ENCODE measurements at places on chromosomes 7 and 10.
A peak's percentile ranks its signal among the peaks of the same experiment; 100 is the strongest.

GRCh38 chr7:69398986-69399385 is 199.3 kb upstream of the AUTS2 start:
- DNase-seq, result no peak

DNA sequence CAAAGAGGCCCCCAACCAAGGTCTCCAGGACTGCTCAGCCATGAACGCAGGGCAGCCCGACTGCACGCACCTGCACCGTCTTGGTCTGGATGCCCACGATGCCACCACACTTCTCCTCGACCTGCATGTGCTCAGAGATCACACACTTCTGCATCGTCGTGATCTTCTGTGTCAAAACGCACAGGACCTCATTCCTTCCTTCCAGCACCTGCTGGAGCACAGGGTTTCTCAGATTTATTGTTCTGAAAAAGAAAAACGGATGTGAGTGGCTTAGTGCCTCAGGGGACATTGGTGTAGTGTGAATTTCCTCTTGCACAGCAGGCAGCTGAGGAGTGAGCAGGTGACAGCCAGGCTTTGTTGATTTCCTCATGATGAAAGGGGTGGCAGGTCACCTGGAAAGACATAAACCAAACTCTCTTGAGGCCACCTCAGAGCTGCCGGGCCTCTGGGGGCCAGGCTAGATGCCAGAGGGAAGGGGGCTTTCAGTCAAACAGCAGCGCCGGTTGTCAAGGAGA is 38.2 kb downstream of the GSDME start:
- DNase-seq, result no peak

- DNase-seq, result no peak
These were observed 134.7 kb upstream of the RHOBTB1 start for GRCh38 chr10:61078542-61079275.

DNA sequence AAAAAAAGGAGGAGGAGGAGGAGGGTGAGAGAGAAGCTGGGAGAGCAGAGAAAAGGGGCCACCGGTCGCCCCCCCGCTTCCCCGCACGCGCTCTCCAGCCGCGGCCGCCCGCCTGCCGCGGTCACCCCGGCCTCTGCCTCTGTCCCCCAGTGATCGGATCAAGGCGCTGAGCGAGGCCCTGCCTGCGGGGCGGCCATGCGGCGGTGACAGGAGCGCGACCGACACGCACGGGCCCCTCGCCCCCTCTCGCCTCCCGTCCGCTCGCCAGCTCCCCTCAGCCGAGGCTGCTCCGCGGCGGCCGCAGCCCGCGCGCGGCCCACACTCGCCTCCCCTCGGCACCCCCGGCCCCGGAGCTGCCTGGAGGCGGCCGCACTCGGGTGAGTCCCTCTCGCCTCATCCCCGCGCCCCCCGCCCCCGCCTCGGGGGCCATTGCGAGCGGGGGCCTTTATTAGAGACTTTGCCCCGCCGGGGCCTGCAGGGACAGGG is at the start of gene GTF2I:
Gene GTF2I (plus strand): TSS at position 27 of the 486 bp plus-strand sequence. CDS start 31,411 bp downstream, outside the sequence.
- no peak for DNase-seq

GRCh38 chr7:102306916-102307677 is 20.4 kb downstream of the SH2B2 start:
- peak; percentile 95 for DNase-seq

- DNase-seq, result no peak
These were observed 700.2 kb downstream of the TYW1 start for GRCh38 chr7:67696878-67697277.

DNA sequence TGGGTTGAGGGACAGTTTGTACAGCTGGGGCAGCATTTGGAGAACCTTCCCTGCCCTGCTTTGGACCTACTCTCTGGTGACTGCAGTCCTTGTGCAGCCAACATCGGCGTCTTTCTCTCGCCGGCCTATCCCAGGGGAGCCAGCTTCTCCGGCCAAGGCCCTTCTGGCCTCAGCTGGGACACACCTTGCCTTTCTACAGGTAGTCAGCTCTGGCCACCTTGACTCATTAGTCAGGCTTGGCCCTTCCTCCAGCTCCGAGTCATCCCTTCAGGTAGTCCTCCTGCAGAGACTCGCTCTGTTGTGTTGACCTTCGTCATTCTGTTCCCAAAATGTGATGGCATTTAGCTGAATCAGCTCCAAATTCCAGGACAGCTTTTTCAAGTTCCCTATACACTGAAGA is 145.0 kb upstream of the CHST15 start:
- DNase-seq, result no peak

DNA sequence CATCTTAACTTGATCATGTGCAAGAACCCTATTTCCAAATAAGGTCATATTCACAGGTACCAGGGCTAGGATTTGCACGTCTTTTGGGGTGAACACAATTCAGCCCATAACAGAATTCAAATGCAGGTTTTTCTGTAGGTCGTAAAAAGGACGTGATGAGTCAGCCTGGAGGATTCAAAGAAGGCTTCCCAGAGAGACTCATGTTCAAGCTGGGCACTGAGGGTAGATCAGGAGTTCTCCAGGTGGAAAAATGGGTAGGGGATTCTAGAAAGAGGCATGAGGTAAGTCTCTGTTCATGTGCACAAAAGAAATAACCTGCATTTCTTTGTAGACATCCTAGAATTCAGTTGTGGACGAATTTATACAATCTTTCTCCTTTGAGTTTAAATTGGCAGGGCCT is 160.4 kb downstream of the RPS24 start:
- DNase-seq, result no peak

- DNase-seq, result no peak
These were observed 34.1 kb upstream of the KNDC1 start for GRCh38 chr10:133125901-133126300.

DNA sequence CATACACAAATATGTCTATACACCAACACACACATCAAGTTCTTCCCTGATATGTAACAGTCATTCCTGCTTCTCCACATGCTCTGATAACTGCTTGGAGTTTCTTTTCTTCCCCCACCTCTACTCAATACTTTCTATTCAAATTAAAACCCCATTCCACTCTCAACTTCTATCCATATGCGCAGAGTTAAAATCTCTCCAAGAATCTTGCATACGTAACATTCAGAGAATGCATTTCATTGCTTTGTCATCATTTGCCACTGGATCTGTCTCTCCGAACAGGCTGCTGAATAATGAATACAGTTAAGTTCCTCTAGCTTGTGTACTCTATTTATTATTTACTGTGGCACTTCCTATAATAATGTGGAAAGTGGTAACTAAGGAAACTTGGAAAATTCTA is 68.8 kb downstream of the DGKB start:
- no peak for DNase-seq

- DNase-seq, result no peak
These were observed 468.8 kb upstream of the NRP1 start for GRCh38 chr10:33803248-33803647.

GRCh38 chr10:4947039-4947634 is 16.1 kb upstream of the AKR1C1 start:
- no peak for DNase-seq

DNA sequence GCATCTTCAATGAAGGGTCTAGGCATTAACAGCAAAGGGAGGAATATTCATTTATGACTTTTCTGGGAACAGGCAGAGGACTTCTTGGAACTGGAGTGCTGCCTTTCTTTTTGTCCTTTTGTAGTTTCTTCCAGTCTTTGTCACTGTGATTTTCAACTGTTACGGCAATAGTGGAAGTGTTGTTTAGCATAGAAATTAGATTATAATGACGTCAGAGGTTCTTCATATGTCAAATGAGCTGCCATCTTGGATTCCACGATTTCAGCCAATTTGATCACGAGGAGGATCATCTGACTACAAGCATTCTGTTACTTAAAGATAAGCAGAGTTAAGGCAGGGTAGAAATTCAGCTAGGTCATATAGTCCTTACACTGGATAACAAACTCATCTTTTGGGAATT is 239.0 kb downstream of the NEBL start:
- no peak for DNase-seq

DNA sequence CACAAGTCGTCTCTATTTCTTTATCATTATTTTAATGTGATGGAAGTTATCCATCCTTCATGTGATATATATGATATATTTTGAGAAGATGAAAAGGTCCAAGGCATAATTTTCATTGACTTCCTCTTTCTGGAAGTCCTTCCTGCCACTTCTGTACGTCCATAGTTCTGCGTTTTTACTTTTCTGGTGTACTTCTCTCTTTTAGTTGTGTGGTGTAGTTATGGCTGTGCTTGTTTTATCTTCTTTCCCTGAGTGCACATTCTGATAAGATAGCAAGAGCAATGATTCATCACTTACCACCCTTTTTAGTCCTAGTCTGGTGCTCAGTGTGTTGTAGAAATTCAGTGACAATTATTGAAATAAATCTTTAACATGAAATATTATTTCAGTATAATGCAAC is 231.3 kb upstream of the FERD3L start:
- DNase-seq, result no peak

- DNase-seq, result no peak
These were observed 850.2 kb downstream of the LRMDA start for GRCh38 chr10:76281659-76282058.

DNA sequence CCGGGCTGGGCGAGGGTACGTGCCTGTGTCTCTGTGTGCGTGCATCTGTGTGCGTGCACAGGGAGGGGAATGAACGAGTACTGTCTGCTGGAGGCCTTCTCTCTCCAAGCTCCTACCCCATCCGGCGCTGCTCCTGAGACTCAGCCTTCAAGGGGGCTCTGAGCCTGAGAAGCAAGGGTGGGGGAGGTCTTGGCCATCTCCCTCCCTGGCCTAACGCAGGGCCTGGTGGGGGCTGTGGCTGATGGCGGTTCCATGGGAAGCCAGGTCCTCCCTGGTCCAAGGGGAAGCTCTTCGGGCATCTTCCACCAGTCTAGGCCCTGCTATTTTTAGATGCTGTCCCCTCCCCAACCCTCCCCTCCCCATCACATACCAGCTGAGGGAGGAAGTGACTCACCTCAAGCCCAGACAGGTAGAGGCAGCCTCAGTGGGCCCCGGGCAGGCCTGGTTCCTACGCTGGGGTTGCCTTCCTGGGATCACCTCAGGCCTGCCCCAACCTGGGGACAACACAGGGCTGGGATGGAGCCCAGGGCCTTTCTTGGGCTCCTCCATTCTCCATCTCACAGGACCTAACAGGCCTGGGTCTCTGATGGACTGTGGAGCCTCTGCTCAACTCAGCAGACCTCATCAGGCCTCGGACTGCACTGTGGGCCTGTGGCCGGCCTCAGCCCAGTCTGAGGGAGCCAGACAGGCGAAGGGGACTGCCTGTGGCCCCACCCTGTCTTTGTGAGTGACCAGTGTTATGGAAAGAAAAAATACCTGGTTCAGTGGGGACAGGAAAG is 32.2 kb downstream of the DNAJB12 start:
- no peak for DNase-seq

DNA sequence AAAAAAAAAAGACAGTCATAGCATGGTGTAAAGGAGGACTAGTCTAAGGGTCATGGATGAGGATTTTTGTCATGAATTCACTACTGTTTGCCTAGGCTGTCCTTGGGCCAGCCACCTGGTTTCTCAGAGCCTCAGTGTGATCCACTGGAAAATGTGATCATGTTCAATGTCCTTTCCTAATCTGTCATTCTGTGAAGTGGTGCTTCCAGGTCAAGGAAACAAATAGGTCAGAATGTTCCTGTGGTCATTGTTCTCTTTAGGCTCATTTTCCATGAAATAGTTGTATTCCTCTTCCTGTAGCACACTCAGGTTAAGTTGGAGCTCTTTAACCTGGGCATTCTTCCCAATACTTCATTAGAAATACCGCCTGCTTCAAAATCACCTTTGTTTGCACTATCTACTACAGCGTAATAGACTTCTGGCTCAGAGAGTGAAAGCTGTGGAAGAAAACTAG is 16.5 kb downstream of the CD36 start:
- DNase-seq, result peak; percentile 18

DNA sequence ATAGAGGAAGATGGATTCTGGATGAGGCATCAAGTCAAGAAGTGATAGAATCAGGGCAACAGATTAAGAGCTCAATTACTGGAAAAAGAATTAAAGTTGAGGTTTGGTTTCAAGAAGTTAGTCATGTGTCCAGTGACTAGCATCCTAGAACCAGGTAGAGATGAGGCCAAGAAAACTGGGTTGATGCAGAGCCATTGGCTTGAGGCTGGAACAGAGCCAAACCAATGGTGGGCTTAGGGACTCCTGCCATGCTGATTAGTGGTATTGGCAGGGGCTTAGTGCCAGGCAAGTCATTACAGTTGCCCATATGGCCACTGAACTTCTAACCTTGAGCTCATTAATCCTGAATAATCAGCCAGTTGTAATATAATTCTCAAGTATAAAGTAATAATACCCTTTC is 18.5 kb downstream of the ZNF277 start:
- no peak for DNase-seq

GRCh38 chr10:119693262-119693957 is 32.4 kb upstream of the INPP5F start:
- DNase-seq, result no peak

GRCh38 chr7:5408777-5409176 is 14.9 kb downstream of the TNRC18 start:
- DNase-seq, result no peak

DNA sequence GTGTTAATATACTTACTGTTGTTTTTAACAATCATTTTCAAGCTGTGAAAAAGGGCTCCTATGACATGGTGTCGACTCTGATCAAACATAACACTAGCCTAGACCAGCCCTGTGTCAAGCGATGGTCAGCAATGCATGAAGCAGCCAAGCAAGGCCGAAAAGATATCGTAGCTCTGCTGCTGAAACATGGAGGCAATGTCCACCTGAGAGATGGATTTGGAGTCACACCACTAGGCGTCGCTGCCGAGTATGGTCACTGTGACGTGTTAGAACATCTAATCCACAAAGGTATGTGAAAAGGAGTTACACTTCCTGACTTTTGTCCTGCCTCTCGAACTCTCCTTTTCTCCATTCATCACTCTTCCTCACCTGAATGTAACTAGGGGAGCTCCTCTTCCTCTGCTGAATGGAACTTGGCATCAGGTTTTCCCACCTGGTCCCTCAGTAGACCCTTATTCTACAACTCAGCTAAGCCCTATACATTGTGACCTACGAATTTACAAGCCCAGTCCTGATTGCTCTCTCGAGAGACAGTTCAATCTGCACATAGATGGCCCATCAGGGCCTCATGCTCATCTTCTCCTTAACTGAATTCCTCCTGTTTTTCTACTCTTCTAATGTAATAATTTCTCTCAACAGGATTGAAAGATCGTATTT is 23.0 kb downstream of the ASB15 start:
- DNase-seq, result peak; percentile 35

GRCh38 chr7:106604303-106604924 is 56.5 kb downstream of the CCDC71L start:
- DNase-seq, result no peak

GRCh38 chr10:43136995-43137716 is 1.1 kb upstream of the CSGALNACT2 start:
- no peak for DNase-seq

DNA sequence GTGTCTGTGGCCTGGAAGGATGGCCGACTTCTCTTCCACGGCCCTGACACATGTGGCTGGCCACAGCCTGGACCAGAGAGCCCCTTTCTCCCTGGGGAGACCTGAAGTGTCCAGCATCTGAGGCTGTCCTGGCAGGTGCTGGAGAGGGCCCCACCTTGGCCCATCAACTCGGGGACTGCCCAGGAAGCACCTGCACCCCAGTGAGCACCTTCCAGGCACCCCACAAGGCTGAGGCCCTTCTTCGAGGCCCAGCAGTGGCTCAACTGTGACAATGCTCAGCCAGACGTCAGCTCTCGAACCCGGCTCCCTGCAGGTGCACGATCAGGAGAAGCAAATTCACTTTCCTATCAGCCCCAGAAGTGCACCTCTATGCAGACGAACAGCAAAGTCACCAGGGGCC is 24.3 kb downstream of the RGS10 start:
- DNase-seq, result no peak
